RWPE2 (cell line): ENCODE measurements at places on chromosomes 1 and 21.

GRCh38 chr21:39314143-39315027 lies 953 bp upstream of the BRWD1 start:
- peaks cover 16% of the 10 kb centered on the region for H3K4me1 ChIP-seq
- H3K27ac ChIP-seq: peak overlapping the region; percentile 88
- DNase-seq: no peak
- H3K4me3 ChIP-seq: peak overlapping the region; percentile 77
- H3K27me3 ChIP-seq: no peaks in the 10 kb centered on the region

GRCh38 chr1:204726478-204726877 lies 40.9 kb upstream of the LRRN2 start:
- no peak overlapping the region for H3K4me3 ChIP-seq
- no peak for DNase-seq
- H3K4me1 ChIP-seq: peaks cover 21% of the 10 kb centered on the region
- no peaks in the 10 kb centered on the region for H3K27me3 ChIP-seq

GRCh38 chr1:98651116-98651632 lies 10.3 kb upstream of the SNX7 start:
- H3K36me3 ChIP-seq: no peaks in the 10 kb centered on the region
- H3K27me3 ChIP-seq: no peaks in the 10 kb centered on the region
- H3K4me1 ChIP-seq: no peaks in the 10 kb centered on the region
- H3K4me3 ChIP-seq: no peak overlapping the region
- H3K27ac ChIP-seq: no peak overlapping the region

- no peaks in the 10 kb centered on the region for H3K27me3 ChIP-seq
- DNase-seq: peak; percentile 85
- peaks cover 10% of the 10 kb centered on the region; the same call in 1 of the 2 replicates for H3K36me3 ChIP-seq
- no peak overlapping the region for H3K4me3 ChIP-seq
- peak overlapping the region; percentile 90 for H3K27ac ChIP-seq
Measured at GRCh38 chr1:58572690-58573089, 4.4 kb downstream of the TACSTD2 start.

- H3K4me3 ChIP-seq: no peak overlapping the region
- no peaks in the 10 kb centered on the region for H3K27me3 ChIP-seq
- H3K27ac ChIP-seq: no peak overlapping the region
- no peaks in the 10 kb centered on the region for H3K4me1 ChIP-seq
- DNase-seq: no peak
Measured at GRCh38 chr1:203295796-203296195, 9.5 kb upstream of the BTG2 start.

- H3K4me1 ChIP-seq: peaks cover 5% of the 10 kb centered on the region
- peak overlapping the region; percentile 26 for H3K4me3 ChIP-seq
- H3K36me3 ChIP-seq: no peaks in the 10 kb centered on the region
- peak overlapping the region; percentile 82 for H3K27ac ChIP-seq
Measured at GRCh38 chr21:36692114-36692834, 6.6 kb upstream of the SIM2 start.

DNA sequence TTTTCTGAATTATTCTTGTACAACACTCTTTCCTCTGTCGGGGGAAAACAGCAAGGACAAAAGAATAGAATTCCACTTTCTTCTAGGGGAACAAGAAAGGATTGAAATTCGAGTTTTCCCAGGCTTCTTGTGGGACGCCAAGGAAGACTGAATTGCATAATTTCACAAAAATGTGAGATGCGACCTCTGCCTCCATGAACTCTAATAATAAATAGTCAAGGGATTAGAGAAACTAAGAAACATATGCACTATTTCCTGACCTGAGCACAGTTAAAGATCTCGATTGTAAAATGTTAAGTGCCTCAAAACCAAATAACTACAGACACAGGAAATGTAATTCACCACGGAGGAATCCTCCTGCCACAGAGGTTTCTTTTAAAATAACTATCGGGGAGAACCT lies 117.3 kb upstream of the MARK1 start:
- H3K27ac ChIP-seq: no peak overlapping the region
- no peak overlapping the region for H3K4me3 ChIP-seq
- H3K27me3 ChIP-seq: no peaks in the 10 kb centered on the region
- H3K4me1 ChIP-seq: no peaks in the 10 kb centered on the region
- H3K36me3 ChIP-seq: no peaks in the 10 kb centered on the region

GRCh38 chr1:173020138-173020750 lies 30.5 kb downstream of the TNFSF18 start:
- H3K27ac ChIP-seq: no peak overlapping the region
- no peak for DNase-seq
- no peaks in the 10 kb centered on the region for H3K27me3 ChIP-seq

DNA sequence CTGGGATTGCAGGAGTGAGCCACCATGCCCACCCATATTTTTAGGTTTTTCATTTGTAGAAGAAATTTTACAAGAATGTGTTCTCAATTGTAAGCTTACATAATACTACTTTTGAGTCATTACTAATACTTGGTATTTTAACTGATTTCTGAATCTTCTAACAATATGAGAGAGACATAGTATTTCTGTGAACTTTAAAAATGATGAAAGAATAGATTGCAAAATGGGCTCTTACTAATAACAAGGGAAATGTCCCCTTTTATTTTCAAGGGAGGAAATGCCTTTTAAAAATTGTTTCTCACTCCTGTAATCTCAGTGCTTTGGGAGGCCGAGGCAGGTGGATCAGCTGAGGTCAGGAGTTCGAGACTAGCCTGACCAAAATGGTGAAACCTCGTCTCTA lies 5.9 kb downstream of the AGO3 start:
- peaks cover 13% of the 10 kb centered on the region for H3K4me1 ChIP-seq
- H3K27ac ChIP-seq: no peak overlapping the region
- H3K36me3 ChIP-seq: peaks cover 7% of the 10 kb centered on the region
- no peaks in the 10 kb centered on the region for H3K27me3 ChIP-seq

DNA sequence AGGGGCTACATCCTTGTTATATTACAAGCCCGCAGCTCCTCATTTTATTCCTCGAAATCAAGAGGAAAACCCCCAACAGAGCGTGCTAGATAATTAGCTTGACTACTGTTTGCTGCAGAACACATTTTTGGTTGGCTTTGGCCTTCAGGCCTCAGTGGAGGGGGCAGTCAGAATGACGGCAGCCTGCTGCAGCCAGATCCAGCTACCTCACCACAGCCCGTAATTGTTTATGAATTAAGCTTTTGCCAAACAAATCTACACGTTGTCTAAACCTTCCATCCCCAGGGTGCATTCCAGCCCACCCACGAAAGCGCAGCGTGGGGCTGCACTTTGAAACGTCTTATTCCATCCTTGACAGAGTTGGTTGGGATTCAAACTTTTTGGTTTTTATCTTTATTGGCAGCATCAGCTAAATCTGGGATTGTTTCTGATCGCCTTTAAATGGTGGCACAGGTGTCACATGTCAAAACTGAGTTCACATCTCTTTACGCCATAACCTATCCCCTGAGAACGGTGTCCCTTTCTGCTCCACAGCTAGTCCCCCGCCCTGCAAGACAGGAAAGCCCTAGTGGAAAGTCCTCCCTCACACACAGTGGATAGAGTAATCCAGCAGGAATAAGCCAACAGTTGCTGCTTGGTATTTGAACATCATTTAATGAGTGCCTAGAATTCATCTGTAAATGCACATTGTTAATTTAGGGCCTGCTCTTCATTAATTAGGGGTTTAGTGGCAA lies 195.5 kb downstream of the LMO4 start:
- H3K36me3 ChIP-seq: no peaks in the 10 kb centered on the region
- H3K4me1 ChIP-seq: no peaks in the 10 kb centered on the region
- no peak overlapping the region for H3K4me3 ChIP-seq
- H3K27me3 ChIP-seq: no peaks in the 10 kb centered on the region
- DNase-seq: no peak

- no peaks in the 10 kb centered on the region for H3K4me1 ChIP-seq
- H3K36me3 ChIP-seq: peaks cover 11% of the 10 kb centered on the region
- no peak overlapping the region for H3K27ac ChIP-seq
- H3K27me3 ChIP-seq: no peaks in the 10 kb centered on the region
- H3K4me3 ChIP-seq: no peak overlapping the region
Measured at GRCh38 chr1:45722809-45723208, 27.6 kb downstream of the IPP start.

GRCh38 chr1:151032164-151032563 lies 4.2 kb upstream of the BNIPL start:
- no peak overlapping the region for H3K27ac ChIP-seq
- no peaks in the 10 kb centered on the region for H3K27me3 ChIP-seq
- H3K36me3 ChIP-seq: peaks cover 34% of the 10 kb centered on the region
- H3K4me3 ChIP-seq: no peak overlapping the region
- H3K4me1 ChIP-seq: no peaks in the 10 kb centered on the region

GRCh38 chr1:207789792-207790787 lies 38.2 kb downstream of the CD46 start:
- no peaks in the 10 kb centered on the region for H3K27me3 ChIP-seq
- no peak overlapping the region for H3K27ac ChIP-seq
- H3K36me3 ChIP-seq: peaks cover 21% of the 10 kb centered on the region
- H3K4me3 ChIP-seq: no peak overlapping the region
- DNase-seq: no peak

GRCh38 chr1:167298325-167298724 lies 77.6 kb downstream of the POU2F1 start:
- H3K27ac ChIP-seq: no peak overlapping the region
- H3K27me3 ChIP-seq: no peaks in the 10 kb centered on the region

- peaks cover 14% of the 10 kb centered on the region; the same call in 1 of the 2 replicates for H3K36me3 ChIP-seq
- H3K4me3 ChIP-seq: no peak overlapping the region
- peaks cover 23% of the 10 kb centered on the region for H3K4me1 ChIP-seq
- H3K27me3 ChIP-seq: no peaks in the 10 kb centered on the region
- DNase-seq: no peak
- H3K27ac ChIP-seq: no peak overlapping the region
Measured at GRCh38 chr21:26117972-26118367, 52.6 kb downstream of the APP start.

GRCh38 chr1:223665592-223666312 lies at the start of gene CAPN8:
Gene CAPN8, minus strand, starts transcription at chr1:223665701. Its CDS starts 55 bp downstream, at chr1:223665646.
- H3K4me3 ChIP-seq: no peak within 1 kb of the TSS
- H3K27me3 ChIP-seq: no peaks in the 10 kb centered on the region

- DNase-seq: no peak
- no peaks in the 10 kb centered on the region for H3K4me1 ChIP-seq
- H3K4me3 ChIP-seq: no peak overlapping the region
Measured at GRCh38 chr1:75159154-75159553, 25.0 kb downstream of the LHX8 start.

DNA sequence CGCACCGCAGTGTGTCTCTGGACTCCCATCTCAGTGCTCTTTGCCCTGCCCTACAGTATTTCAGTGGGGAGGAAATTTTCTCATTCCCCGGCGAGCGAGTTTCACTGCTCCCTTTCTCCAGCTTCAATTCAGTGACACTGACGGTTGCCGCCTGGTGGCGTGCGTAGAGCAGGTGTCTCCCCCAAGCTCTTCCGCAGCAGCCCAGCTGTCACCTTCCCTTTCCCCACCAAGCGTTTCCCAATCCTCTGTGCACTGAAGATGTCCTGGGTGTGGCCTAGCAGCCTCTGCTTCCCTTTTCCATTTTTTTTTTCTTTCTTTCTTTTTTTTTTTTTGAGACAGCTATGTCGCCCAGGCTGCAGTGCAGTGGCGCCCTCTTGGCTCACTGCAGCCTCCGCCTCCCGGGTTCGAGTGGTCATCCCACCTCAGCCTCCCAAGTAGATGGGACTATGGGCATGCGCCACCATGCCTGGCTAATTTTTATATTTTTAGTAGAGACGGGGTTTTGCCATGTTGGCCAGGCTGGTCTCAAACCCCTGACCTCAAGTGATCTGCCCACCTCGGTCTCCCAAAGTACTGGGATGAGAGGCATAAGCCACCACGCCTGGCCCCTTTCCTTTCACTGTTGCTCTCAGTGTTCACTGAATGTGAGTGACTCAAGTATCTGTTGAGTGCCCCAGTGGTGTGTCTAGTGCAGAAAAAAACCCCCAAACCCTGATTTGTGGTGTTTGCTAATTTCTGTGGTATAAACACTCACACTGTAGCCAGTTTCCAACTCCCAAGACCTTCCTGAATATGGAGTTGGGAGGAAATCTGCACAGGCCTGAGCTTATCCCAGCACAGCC lies 30.1 kb downstream of the TNFRSF1B start:
- no peaks in the 10 kb centered on the region for H3K4me1 ChIP-seq
- H3K36me3 ChIP-seq: no peaks in the 10 kb centered on the region
- no peak overlapping the region for H3K27ac ChIP-seq
- peaks cover 3% of the 10 kb centered on the region for H3K27me3 ChIP-seq
- no peak for DNase-seq

DNA sequence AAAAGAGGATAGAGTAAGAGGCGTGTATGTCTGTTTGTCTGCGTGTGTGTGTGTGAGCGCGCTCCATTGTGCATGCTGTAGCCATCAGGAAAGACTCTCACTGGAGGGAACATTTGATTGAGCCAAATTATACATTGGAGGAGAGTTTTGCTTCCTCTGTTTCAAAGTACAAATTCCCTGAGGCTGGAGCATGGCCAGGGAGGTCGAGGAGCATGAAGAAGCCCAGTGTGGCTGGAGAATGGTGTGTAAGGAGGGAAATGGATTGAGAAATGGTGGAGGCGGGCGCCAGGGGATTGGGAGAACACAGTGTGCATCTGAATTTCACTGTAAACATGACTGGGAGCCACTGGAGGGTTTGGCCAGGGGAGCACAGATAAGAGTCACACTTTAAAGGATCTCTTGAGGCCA lies 22.1 kb upstream of the EFNA1 start:
- no peaks in the 10 kb centered on the region for H3K27me3 ChIP-seq
- no peak overlapping the region for H3K27ac ChIP-seq
- DNase-seq: no peak
- no peaks in the 10 kb centered on the region for H3K4me1 ChIP-seq

DNA sequence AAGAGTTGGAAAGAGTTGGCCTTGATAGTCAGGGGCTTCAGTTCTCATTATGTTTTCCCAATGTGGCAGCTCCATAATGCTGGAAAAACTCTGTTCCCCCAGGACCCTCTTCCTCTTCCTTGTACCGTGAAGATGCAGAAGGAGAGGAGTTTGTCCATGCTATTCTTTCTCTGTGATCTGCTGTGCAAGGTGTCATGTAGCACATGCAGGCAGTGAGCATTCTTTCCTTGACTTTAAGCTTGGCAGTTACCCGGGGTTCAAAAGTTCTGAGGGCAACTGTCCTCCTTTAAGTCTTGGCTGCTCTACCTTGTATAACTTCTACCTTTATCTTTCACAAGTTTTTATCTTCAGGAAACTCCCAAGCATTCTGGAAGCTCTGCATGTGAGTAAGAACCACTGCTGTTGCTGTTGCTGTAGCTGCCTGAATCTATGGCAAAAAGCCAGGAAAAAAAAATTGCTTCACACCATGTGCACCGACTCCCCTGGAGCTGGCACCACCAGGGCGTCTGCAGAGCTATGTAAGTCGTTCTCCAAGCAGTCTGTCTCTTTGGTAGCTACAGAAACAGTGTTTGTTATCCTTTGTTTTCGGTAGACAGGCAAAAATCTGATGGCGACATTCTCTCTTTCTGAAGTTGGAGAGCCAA lies 42.7 kb upstream of the SLC16A1 start:
- peaks cover 3% of the 10 kb centered on the region for H3K4me1 ChIP-seq
- H3K36me3 ChIP-seq: peaks cover 20% of the 10 kb centered on the region; the same call in 1 of the 2 replicates
- no peak for DNase-seq
- no peak overlapping the region for H3K4me3 ChIP-seq

- peak overlapping the region; percentile 84 for H3K27ac ChIP-seq
- DNase-seq: no peak
- H3K36me3 ChIP-seq: no peaks in the 10 kb centered on the region
- H3K4me1 ChIP-seq: peaks cover 25% of the 10 kb centered on the region
- no peak overlapping the region for H3K4me3 ChIP-seq
Measured at GRCh38 chr21:45102391-45102932, 28.1 kb downstream of the ADARB1 start.
